ENCODE measurements at places on chromosomes 11 and 22.

DNA sequence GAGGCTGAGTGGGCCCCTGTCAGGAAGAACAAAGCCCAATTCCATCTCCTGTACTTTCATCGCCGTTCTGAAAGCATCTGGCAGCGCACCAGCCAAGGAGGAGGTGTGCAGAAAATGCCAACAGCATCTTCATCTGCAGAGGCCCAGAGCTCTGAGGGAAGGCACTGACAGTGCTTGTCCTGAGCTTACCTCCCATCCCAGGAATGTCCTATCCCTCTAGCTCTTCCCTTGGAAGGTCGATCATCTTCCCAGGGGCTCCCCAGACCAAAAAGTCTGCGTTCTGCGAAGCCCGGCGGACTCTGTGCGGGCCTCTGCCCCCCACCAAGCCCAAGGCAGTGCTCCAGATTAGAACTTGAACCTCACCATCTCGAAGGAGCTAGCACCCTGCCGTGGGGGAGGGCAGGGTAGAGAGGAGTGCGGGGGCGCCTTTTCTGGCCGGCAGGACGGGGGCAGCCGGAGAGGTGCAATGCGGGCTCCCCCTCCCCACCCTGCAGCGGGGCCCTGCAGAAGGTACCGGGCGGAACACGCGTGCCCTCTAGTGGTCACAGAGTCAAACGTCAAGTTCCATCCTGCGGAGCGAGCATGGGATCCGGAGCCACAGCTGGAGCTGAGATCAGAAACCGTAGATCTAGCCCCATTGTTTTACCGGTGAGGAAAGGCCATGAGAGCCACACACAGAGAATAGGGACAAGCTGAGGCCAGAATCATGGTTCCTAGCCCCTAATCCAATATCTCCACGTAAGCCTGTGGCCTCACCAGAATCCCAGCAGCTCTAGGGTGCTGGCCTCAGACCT, 5.0 kb downstream of the SCN2B start:
- peak; percentile 64 for DNase-seq

- DNase-seq: no peak
Observed at GRCh38 chr11:12382451-12382850, 5.1 kb downstream of the PARVA start.

- DNase-seq: no peak
Observed at GRCh38 chr11:64141081-64141783, 24.7 kb downstream of the MACROD1 start.

- no peak for DNase-seq
Observed at GRCh38 chr22:42992886-42993479, 22.0 kb downstream of the PACSIN2 start.

GRCh38 chr11:11909727-11910126, 68.0 kb downstream of the USP47 start:
- no peak for DNase-seq

Data from MM.1S (cell line).